ENCODE measurements at places on chromosomes 13 and 19.
A peak's percentile ranks its signal among the peaks of the same experiment; 100 is the strongest.

GRCh38 chr19:6204212-6204611, 68.7 kb downstream of the ACSBG2 start:
- no peak for DNase-seq

DNA sequence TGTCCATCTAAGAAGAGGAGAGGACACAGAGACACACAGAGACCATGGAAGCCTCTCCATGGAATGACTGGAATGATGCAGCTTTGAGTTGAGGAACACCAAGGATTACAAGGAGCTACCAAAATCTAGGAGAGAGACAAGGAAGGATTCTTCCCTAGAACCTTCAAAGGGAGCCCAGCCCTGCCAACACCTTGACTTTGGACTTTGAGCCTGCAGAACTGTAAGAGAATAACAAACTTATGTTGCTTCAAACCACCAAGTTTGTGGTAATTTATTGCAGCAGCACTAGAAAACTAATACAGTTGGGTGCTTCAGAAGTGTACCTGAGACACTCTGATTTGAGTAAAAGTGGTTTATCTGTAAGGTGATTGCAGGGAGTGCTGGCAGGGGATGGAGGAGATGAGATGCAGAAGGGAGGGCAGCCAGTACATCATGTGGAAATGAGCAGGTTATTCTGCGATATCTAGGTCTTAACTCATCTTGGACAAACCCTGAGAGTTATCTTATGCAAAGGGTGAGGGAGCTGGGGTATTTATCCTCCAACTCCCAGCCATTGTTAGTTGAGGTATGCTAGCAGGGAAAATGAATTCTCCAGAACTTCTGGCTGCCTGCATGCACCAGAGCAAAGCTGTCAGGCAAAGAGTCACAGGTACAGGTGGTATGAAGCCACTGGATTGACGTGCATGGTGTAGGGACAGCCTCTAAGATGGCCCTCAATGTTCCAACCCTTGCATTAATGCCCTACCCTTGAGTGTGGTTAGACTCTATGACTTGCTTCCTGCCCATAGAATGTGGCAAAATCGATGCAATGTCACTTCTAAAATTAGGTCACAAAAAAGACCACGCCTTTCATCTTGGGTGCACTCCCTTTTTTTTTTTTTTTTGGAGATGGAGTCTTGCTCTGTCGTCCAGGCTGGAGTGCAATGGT, 31.3 kb upstream of the ADGRL1 start:
- DNase-seq = no peak

- peak; percentile 73 for DNase-seq
These were observed at the start of gene SACS for GRCh38 chr13:23433171-23434153. Gene SACS (minus strand): TSS chr13:23433702. CDS start chr13:23411239, 22,463 bp downstream.

- DNase-seq = no peak
These were observed 13.7 kb downstream of the LGALS7 start for GRCh38 chr19:38759590-38760003.

GRCh38 chr13:52644108-52644507, 1.9 kb downstream of the HNRNPA1L2 start:
- no peak for DNase-seq

GRCh38 chr19:57803265-57803593, 11.5 kb downstream of the ZNF552 start:
- no peak for DNase-seq

- DNase-seq = no peak
These were observed 3.9 kb downstream of the ZNF579 start for GRCh38 chr19:55576746-55577145.

GRCh38 chr13:103250071-103250470, 183.9 kb upstream of the SLC10A2 start:
- no peak for DNase-seq

- DNase-seq = no peak
These were observed 11.0 kb upstream of the DOCK6 start for GRCh38 chr19:11273296-11273695.

GRCh38 chr13:26052337-26052736, 521 bp upstream of the SHISA2 start:
- DNase-seq = no peak

DNA sequence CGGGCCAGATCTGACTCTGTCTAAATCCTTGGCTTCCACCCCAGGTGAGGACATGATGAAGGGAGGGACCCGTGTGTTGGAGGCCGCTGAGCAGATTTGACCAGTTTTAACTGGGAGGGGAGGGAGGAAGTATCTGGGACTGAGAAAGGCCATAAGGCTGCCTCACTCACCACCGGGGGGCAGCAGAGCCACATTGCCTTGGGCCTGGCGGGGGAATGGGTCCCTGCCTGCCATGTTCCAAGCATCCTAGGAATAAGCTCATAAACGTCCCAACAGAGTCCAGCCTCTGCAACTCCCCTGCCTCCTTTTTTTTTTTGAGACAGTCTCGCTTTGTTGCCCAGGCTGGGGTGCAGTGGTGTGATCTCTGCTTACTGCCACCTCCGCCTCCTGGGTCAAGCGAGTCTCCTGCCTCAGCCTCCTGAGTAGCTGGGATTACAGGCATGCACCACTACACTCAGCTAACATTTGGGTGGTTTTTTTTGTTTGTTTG, 15.5 kb downstream of the MAST3 start:
- DNase-seq = peak; percentile 92

DNA sequence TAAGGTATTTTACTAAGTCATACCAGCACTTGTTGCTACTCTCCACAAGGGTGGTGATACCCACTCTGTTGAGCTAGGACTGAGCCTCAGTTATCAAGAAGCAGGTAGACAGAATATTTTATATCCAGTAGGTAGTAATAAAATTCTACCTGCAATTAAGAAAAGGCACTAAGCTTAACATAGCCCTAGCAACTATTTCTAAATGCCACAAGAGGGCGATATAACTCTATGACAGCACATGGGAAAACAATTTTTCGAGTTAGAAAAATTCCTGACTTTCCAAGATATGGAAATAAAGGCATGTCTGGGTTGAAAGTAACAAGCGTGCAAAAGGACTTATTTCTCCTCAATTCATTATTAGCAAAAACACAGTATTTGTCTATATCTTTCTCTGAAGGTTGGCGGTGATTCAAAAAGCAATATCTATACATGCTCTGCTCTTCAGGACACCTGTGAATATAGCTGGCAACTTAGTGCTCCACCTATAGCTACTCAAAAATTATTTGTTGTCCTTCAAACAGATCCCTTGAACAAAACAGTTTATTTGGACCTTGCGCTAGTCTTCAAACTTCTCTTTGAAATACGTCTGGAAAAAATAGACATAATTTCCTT, 14.7 kb downstream of the CCDC169 start:
- DNase-seq = no peak

DNA sequence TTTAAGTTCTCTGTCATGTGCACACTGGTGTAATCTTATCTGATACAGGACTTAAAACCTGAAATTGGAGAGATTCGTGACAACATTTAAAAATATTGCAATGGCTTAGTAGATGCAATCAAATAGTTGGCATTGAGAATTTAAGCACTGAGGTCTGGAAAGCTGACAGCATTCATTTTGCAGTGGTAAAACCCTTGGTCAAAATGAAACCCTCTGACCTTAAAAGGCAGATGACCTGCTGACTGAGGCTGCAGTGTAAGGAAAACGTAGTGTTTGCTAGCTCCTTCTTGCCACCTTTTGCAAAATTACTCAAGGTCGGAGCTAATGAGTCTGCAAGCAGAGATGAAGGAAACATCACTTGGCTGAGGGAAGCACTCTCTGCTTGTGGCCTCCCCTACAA, 150.6 kb downstream of the KCTD12 start:
- DNase-seq = no peak

- DNase-seq = no peak
These were observed 2.9 kb downstream of the FCER2 start for GRCh38 chr19:7699003-7699402.

- no peak for DNase-seq
These were observed 380.1 kb downstream of the EFNB2 start for GRCh38 chr13:106155411-106155810.

DNA sequence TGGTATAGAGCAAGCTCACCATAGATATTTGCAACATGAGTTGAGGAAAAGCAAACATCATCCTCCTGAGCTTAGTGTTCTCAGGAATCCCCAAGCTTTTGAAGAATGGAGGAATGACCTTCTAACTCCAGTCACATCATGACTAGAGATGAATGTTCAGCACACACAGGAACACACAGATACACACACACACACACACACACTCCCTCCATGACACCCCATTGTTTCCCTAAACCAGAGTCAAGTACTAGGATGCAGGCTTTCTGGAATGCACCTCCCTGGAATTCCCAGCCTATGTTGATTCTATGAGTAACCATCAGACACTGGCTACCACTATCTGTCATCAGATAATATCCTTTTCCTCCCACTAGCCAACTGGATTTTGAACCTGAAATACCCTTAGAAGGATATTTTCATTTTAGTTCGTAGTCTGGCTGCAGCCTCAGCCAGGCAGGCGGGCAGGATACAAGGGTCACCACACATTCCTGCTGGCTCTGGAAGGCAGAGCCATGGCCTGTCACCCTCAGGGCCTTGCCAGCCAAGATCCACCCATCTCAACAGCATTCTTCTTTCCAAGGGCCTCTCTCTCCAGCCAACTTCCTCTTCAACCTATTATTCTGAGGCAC, 162.4 kb downstream of the FOXO1 start:
- DNase-seq = no peak

- no peak for DNase-seq
These were observed 290.1 kb upstream of the TSHZ3 start for GRCh38 chr19:31639306-31639705.

- DNase-seq = no peak
These were observed 14.4 kb downstream of the LIG4 start for GRCh38 chr13:108200781-108201398.

- DNase-seq = no peak
These were observed 84.7 kb upstream of the DOCK9 start for GRCh38 chr13:99062593-99062992.

DNA sequence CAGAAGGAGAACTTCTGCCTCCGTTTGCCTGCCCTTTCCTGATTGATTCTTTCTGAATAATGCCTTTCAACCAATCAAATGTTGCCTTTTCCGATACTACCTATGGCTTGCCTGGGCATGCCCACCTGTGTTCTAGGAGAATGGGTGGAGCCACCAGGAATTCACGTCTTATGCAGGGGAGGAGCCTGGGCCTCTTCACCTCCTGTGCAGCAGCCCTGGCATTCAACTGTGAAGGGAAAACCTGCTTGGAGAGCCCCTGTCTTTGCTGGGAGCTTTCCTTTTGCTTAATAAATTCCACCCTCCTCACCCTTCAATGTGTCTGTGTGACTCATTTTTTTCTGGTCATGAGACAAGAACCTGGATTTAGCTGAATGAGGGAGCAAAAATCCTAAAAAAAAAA, 730.7 kb downstream of the UQCRFS1 start:
- DNase-seq = no peak

DNA sequence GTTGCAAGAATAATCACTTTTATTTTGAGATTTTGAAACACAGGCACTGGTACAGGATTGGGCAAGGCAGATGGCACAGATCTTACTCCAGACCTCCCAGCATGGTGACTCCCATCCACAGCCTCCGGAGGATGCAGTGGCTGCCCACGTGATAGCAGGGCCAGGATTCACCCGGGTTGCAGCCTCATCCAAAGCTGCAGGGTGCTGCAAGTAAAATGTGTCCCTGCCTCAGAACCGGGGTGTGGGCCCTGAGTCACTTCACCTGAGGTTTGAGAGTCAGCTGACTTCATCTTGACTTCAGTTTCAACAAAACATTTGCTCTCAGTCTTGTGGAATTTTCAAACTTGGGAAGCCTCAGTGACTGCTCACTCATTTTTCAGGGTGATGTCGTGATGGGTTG, 201.9 kb downstream of the FGF9 start:
- DNase-seq = no peak

DNA sequence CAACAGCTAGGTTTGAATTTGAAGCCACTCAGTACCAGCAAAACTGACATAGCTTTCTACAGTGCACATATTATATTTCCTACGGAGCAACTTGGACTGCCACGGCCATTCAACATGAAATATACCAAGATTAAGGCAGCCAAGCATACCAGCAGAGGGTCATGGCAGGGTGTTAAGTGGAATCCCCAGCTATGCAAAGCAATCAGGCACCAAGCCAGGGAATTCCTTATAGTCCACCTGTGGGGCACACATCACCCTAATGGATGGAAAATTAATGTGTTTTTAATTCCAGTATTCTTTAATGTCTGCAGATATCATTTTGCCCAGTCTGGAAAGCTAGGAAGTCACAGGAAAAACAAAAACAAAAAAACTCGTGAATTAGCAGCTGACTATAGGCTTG, 1190.3 kb downstream of the EFNB2 start:
- DNase-seq = no peak

GRCh38 chr13:76035711-76036110, 399.6 kb downstream of the LMO7 start:
- DNase-seq = no peak

DNA sequence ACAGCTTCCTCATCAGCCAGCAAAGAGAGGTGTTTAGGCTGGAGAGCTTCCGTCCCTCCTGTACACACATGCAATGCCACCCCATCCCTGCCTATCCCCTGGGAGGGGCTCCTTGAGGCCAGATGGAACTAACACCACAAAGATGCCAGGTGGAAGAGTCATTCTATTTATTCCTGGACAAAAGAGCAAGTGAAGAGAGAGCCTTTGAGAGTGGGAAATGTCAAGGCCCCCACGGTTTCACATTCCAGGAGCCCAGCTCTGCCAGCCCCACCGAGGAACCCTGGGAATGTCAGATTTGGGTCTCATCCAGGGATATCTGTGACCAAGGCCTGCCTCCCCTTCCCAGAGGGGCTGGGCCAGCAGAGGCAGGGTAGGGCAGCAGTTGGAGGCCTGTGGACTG, 30.8 kb upstream of the IGFL1 start:
- DNase-seq = peak; percentile 28

GRCh38 chr13:39144941-39145533, 106.8 kb downstream of the NHLRC3 start:
- DNase-seq = peak; percentile 66

DNA sequence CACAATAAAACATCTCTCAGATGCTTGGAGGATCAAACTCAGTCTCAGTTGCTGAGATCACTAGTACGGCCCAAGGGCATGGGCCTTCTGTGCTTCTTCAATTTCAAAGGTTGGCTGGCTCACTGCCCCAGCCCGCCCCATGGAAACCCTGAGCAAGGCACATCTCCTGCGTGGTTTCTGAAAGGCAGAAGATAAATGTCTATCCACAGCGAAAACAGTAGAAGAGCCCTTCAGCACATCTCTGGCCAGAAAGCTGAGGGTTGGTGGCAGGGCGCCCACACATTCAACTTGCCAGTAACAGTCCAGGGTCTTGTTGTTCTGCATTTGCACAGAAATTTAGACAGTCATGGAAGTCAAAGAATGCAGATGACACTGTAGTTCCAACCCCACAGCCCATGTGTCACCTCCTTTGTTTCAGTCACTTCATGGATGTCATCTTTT, 24.0 kb upstream of the KATNAL1 start:
- no peak for DNase-seq
